Tongue (tissue), 3 donors: ENCODE measurements at places on chromosomes 6 and 20. TPM values are rescaled to one million over a fixed set of nuclear protein-coding genes. Genes with fewer than 3 reads are reported as not detected.

Gene ZSCAN23
- 7.3 TPM for total RNA-seq

Gene DEFB125
- not detected for total RNA-seq

Gene ANGPT4
- total RNA-seq = not detected

Gene SIRPB1
- total RNA-seq = 0.82 TPM

DNA sequence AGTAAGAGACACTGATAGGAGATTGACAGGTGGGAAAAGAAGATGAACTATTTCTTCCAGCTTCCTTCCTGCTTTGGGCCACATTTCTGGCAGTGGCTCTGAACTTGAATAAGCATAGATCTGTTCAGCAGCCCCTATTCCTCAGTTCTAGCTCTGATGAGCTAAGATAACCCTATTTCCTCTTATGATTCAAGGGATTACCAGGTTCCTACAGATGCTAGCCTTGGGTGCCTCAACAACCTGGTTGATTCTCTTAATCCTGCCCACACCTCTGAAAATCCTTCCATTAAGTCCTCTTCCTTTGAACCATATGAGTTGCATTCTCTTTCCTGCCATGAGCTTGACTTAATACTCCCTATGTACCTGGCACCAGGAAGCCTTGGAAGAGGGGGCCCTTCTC is 49.8 kb upstream of the MOCS1 start:
- no peak for DNase-seq

GRCh38 chr6:127148511-127148910 is 30.0 kb downstream of the RSPO3 start:
- DNase-seq = peak; percentile 58

GRCh38 chr6:18985061-18985460 is 597.9 kb downstream of the RNF144B start:
- DNase-seq = no peak

GRCh38 chr6:88764081-88764480 is 199.3 kb downstream of the RNGTT start:
- no peak for DNase-seq

GRCh38 chr6:15170126-15170525 is 75.7 kb upstream of the JARID2 start:
- no peak for DNase-seq

DNA sequence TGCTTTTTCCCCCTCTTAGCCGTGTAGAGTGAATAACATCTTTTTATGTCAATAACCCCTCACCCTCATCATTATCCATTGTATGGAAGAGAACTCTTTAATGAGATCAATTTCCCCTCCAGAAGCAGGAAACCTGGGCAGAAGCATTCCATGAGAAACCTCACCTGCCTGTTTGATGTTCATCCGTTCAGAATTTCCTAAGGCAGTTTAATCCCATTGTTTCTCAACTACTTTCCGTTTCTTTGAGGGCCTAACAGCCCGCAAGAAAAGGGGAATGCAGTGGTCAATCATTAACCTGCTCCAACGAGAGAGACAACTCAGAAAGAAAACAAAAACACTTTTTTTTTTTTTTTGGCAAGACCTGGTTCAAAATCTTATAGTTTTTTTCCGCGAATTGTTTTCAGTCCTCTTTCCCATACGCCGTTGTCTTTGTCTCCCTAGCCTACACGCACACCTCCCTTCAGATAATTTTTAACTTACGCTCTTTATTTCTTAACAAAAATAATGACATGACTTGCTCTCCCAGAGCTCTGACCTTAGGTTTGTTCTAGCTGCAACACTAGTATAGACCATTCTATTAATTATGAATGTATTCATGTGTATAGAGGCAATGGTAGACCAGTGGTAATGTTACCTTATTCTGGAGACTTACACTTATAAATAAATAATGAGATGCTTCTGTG is 25.6 kb upstream of the ID4 start:
- DNase-seq = no peak
